ENCODE measurements at places on chromosomes 13 and 19.
A peak's percentile ranks its signal among the peaks of the same experiment; 100 is the strongest.

- DNase-seq = no peak
Observed at GRCh38 chr13:46487748-46488147, 65.2 kb upstream of the LRCH1 start.

DNA sequence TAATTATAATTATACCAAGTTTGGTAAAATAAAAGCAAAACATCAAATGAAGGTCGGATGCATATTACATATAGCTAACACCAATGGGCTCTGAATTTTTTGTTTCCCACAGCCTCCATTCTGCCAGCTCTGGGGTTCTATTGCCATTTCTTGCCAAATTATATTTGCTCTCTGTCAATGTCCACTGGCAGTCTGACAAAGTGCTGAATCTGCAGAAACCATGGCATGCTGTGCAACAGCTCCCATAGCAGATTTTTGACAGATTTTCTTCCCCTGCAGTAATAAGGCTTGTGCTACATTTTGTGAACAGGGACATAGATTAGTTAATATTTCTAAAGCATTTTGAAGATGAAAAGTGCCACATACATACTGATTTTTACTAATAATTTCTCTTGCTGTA, 1102.1 kb downstream of the DIAPH3 start:
- no peak for DNase-seq

- peak; percentile 30 for DNase-seq
Observed at GRCh38 chr19:11446652-11447301, 11.3 kb downstream of the PRKCSH start.

DNA sequence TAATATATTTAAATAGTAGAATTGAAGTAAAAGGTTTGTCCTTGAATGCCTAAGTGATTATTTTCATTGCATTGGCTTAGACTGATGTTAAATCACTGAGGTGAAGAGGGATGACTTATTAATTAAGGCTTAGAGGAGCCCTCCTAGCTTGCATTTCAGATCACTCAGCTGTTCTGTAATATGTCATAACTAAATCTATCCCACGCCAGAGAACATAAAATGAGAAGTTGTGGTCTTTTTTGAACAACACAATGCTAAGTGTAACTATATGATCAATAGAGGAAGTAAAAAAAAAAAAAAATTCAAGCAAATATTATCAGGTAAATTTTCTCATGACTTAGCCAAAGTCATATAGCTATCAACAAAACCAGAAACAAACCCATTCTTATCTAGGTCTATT, 752.2 kb downstream of the GPC5 start:
- no peak for DNase-seq

All from activated T-cell treated with anti-CD3 and anti-CD28 coated beads for 48 hours (primary cell).